Dermis blood vessel endothelial cell (primary cell): ENCODE measurements at places on chromosomes 13 and 19. TPM values are rescaled to one million over a fixed set of nuclear protein-coding genes. Genes with fewer than 3 reads are reported as not detected.

DNA sequence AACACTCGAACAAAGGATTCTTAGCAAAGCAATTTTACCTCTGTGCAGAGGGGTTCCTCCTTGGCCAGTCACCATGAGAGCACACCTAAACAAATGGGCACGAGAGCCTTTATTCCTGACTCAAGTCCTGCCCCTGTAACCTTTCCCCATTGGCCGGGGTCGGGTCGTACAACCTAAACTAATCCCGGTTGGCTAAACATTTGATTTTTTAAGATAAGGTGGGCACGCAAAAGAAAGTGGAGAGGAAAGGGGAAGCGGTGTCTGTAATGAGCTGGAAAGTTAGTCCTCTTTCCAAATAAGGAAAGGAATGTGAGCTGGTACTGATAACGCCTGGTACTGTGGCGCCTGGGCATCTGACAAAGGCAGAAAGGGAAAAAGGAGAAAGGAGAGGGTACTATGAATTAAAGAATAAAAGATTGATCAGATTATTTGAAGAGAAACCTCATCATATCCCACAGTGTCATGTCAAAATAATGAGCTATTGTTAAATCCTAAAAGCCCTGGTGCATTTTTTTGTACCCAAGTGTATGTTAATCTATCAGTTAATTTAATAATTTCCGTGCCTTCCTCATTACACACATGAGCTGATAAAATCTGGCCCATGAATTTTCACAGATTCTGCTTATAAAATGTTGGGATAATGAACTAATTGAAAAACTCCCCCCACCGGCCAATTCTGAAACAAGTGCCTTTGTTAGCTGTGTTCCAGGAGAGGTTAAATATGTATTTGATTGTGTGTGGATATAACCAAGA, 335.7 kb downstream of the RFC3 start:
- DNase-seq: peak; percentile 55

GRCh38 chr19:10043286-10043927, 30.1 kb downstream of the RDH8 start:
- DNase-seq: peak; percentile 10

The ZNF579 gene
- total RNA-seq: 3.2 and 6.7 TPM in 2 replicates

GRCh38 chr13:44679597-44679996, 103.5 kb upstream of the TSC22D1 start:
- no peak for DNase-seq

DNA sequence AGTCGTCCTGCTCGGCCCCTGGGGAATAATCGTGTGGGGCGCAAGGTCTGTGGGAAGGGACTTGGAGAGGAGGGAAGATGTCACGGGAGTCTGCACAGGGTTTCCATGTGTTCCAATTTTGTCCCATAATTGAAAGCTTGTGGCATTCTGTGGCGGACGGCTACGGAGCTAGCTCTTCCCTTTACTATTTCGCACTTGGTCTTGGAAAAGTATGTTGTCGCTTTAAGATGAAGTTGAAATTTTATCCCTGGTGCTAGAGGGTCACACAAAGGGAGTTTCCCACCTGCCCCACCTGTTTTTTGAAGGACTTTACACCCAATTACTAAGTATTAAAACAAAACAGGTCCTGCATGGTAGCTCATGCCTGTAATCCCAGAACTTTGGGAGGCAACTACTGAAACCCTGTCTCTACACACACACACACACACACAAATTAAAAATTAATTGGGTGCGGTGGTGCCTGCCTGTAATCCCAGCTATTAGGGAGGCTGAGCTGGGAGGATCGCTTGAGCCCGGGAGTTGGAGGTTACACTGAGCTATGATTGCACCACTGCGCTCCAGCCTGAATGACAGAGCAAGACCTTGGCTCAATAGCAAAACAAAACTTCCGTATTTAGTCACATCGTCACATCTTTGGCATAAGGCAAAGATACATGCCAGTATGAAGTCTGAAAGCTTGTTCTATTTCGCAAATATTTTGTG, 967 bp upstream of the TPT1 start:
- peak; percentile 51 for DNase-seq

- peak; percentile 28 for DNase-seq
Measured at GRCh38 chr19:3507371-3508120, 1.4 kb downstream of the FZR1 start.

DNA sequence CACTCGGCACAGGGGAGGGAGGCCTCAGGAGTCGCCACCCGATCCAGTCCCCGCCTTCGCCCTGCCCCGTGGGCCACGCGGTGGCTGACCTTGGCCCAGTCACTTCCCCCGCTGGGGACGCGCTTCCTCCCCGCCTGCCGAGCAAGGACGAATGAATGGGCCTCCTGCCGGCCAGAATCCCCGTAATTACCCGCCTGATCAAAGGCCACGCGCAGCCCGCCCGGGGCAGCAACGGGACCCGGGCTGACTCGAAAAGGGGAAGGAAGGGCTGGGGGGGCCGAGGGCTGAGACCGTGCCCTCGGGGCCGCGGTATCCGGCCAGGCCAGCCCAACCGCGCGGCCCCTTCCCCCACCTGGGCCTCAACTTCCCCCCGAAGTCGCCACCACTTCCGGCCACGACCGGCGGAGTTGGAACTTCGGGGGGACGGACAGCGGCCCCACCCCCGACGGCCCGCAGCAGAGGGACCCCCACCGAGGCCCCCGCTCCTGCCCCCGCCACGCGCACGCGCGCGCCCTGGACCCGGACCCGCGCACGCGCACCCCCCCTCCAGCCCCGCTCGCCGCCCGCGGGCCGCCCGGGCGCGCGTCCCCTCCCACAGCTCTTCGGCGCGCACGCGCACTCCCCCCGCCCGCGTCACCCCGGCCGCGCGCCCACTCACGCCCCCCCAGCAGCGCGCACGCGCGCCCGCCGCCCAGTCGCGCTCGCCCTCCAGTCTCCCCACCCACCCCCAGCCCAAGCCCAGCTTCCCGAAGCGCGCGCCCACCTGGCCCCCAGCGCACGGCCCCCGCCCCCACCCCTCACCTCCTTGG, 520 bp downstream of the ZNF787 start:
- DNase-seq: peak; percentile 90

The ZNF606 gene
- 13.3 and 16.7 TPM in 2 replicates for total RNA-seq

The PNMA8C gene
- not detected in 2 replicates for total RNA-seq

The ERICH4 gene
- not detected in 2 replicates for total RNA-seq

The SIRT6 gene
- total RNA-seq: 14.0 and 23.1 TPM in 2 replicates

DNA sequence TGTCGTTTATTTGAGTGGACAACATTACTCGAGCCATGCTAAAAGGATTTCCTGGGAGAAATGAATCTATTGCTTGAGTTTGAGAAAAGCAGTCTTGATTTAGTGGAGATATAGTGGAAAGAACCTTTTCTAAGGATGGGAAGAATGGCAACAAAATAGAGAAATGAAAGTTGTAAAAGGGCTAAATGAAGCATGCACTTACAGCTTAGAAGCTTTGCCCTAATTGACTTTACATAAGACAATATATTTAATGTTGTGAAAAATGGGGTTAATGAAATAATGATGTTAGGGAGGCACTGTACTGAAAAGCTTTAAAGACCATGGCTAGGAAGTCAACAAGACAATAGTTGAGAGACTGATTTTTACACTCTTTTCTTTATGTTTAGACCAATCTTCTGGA, 35.4 kb downstream of the SLC10A2 start:
- no peak for DNase-seq

GRCh38 chr19:13082192-13083007, 20.3 kb downstream of the LYL1 start:
- DNase-seq: peak; percentile 63

- no peak for DNase-seq
Measured at GRCh38 chr19:36379510-36379819, 464 bp upstream of the ZFP14 start.

GRCh38 chr13:67860315-67860714, 630.2 kb upstream of the PCDH9 start:
- DNase-seq: no peak

DNA sequence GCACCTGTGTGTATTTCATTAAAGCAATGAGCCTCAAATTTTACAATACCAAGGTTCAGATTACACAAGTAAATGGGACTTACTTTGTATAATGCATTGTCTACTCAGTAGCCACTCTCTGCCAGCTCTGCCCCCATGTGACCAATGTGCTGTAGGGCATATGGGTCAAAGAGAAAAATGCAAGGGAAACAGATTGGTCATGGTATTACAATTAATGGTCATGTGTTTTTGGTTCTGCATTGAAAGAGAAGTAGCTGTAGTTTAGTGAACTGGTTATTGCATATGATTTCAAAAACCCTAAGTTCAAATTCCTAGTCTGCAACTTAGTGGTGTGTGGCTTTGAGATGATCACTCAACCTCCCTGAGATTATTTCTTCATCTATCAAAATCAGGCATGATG, 545.4 kb downstream of the SUCLA2 start:
- no peak for DNase-seq

The AMH gene
- total RNA-seq: 1.3 and 1.5 TPM in 2 replicates

DNA sequence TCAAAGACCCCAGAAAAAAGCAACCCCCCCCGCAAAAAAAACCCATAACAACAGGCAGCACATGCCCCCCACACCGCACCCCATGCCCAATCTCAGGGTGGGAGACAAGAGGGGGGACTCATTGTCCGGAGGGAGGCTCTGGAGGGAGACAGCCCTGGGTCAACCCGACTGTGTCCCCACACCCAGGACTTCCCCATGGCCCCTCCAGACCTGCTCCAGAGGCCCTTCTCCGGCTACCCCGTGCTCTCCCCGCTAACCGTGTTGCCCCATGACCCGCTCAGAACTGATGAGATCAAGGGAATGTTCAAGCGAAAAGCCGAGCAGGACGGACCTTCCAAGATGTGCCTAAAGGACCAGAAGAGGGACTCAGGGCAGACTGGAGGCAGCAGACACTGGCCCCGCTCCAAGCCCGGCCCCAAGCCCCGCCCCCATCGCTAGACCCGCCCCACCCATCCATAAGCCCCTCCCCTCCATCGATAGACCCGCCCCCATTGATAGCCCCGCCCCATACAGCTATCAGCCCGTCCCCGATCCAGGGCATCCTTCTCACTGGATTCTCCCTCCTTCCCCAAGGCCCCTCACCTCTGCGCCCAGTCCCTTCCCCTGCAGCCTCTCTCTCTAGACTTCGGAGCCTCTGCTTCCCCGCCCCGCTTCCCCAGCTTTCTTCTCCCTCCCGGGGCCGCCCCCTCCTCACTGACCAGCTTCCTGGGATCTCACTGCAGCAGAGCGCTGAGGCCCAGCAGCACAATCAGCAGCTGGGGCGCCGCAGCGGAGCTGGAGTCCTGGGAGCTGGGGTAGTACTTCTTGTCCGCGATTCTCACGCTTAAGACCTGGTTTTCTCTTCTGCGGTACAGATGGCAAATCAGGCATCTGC, 2.2 kb downstream of the BST2 start:
- DNase-seq: peak; percentile 31

DNA sequence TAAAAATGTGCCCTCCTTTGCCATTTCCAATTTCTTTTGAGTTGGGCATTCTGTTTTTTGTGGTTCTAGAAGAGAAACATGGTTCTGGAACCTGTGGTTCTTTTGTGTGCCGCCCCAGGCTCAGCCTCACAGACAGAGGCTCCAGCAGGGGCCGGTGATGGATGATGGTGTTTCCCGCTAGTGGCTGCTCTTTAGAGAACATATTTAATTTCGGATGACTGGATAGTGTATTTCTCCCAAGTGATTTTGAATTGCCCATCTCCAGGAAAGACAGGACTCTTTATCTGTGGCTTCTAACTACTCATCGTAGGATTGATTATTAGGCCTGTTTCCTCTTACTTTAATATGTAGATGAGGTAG, 75.2 kb downstream of the KL start:
- no peak for DNase-seq

- DNase-seq: peak; percentile 78
Measured at GRCh38 chr19:39506944-39507714, 7.8 kb upstream of the SELENOV start.

The MAP1S gene
- 47.8 and 81.4 TPM in 2 replicates for total RNA-seq

DNA sequence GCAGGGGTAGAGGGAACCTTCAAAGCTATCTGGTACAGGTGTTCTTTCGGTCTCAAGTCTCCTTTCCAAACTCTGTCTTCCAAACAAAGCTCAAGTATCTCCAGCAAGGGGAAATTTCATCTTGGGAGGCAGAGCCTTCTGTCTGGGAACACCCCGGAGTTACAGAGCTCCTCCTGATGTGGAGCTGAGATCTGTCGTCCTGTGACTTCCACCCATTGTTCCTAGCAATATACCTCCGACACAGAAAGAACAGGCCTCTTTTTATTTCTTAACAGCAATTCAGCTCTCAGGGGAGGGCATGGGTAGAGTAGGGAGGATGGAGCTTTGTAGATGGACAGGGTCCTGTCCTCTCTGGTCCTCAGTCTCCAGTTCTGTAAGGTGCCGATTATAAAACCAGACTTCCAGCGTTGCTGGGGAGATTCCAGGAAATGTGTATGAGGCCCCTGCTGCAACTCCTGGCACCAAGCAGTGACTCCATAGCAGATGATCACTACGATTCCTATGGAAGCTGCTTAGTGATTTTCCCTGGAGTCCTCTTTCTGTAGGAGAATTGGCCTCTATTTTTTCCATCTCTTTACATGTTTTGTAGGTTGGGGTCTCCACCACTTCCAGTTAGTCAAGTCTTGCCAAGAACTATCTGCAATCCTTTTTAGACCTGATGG, 56.0 kb upstream of the ARGLU1 start:
- peak; percentile 19 for DNase-seq

The PPP2R1A gene
- total RNA-seq: 154 and 363 TPM in 2 replicates

- no peak for DNase-seq
Measured at GRCh38 chr19:3720349-3720917, 12.2 kb downstream of the TJP3 start.

The HPN gene
- 0.09 and 0.17 TPM in 2 replicates for total RNA-seq

The RYR1 gene
- under 0.01 and 0.14 TPM in 2 replicates for total RNA-seq

DNA sequence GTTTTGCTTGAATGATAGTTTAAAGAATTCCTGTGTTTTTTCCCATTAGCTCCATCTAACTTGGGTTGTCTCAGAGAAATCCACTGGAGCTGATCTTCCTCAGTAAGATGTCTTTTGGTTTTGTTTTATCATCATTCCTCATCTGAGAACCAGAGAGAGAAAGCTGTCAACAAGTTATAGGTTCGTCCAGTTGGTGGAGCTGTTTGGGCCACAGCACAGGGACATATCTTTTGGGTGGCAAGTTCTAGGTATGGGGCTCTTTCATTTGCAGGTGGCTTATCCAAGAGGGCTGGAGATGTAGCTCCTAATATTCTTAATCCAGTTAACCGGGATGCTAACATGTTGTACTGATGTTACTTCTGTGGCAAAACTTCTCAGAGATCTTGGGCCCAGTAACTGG, 174.2 kb downstream of the KCNRG start:
- no peak for DNase-seq

DNA sequence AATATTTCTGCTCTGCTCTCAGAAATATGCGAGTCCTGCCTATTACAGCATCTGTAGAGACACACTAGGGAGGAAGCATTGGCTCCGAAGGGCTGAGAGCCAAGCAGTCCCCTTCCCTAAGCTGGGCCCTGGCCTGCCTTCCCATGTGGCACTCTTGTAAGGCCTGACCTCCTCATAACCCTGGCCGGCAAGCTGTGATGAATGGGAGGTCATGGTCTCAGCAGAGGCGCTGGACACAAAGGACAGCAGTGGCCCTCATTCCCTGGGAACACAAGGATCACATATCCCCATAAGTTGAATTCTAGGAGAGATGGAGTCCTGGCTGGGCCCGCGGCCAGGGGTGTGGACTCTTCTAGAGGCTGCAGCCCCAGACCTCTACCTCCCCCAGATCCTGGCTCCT, 483.3 kb downstream of the ZNF536 start:
- DNase-seq: no peak

- DNase-seq: peak; percentile 86
Measured at GRCh38 chr13:27374650-27375049, 49.8 kb upstream of the GTF3A start.

The S1PR5 gene
- total RNA-seq: under 0.01 TPM in 1 of 2 replicates, not detected in the other
